ENCODE measurements at places on chromosomes 12 and 14. TPM values are rescaled to one million over a fixed set of nuclear protein-coding genes. Genes with fewer than 3 reads are reported as not detected.

DNA sequence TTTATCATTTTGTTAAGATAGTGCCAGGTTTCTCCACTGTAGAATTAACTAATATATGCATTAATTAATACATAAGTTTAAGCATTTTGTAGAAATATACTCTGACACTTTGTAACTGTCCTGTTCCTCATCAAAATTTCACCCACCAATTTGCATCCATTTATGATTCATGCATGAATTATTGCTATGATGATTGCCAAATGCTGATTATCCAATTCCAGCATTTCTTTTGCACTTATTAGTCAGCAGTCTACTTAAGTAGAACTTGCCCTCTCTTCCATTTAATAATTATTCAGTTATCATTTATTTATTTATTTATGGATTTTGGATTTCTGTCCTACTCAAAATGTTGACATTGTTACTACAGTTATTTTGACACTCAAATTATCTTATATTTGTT lies 72.2 kb downstream of the SLC6A15 start:
- DNase-seq: no peak
- no peaks in the 10 kb centered on the region for H3K27me3 ChIP-seq
- no peak overlapping the region for H3K4me3 ChIP-seq
- no peaks in the 10 kb centered on the region for H3K36me3 ChIP-seq

GRCh38 chr14:55440385-55440784 lies at the start of gene TBPL2:
TBPL2 (minus strand) TSS chr14:55440616; CDS start chr14:55440449, 167 bp downstream.
- no peaks in the 10 kb centered on the region for H3K27me3 ChIP-seq
- no peaks in the 10 kb centered on the region for H3K36me3 ChIP-seq
- DNase-seq: no peak
- no peak within 1 kb of the TSS for H3K4me3 ChIP-seq
- no peaks in the 10 kb centered on the region for H3K4me1 ChIP-seq
- no peak within 1 kb of the TSS for H3K27ac ChIP-seq

DNA sequence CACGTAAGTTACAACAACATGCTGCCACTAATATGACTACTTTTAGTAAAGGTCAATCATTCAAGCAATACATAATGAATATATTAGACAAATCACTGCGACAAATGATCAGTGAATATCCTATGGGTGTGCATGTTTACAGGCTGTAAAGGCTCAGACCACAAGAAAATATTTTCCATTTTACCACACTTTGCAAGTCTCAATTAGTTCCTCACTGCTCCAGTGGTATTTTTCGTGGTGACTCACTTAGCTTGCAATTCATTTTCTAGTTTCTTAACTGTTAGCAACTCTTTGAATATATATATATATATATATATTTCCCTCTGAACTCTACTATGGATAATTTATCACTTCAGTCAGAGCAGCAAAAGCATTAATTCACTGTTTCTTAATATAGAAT lies 96.9 kb downstream of the EML5 start:
- no peak overlapping the region for H3K4me3 ChIP-seq
- peaks cover 3% of the 10 kb centered on the region for H3K27me3 ChIP-seq
- H3K4me1 ChIP-seq: no peaks in the 10 kb centered on the region
- H3K36me3 ChIP-seq: no peaks in the 10 kb centered on the region
- DNase-seq: no peak
- no peak overlapping the region for H3K27ac ChIP-seq

DNA sequence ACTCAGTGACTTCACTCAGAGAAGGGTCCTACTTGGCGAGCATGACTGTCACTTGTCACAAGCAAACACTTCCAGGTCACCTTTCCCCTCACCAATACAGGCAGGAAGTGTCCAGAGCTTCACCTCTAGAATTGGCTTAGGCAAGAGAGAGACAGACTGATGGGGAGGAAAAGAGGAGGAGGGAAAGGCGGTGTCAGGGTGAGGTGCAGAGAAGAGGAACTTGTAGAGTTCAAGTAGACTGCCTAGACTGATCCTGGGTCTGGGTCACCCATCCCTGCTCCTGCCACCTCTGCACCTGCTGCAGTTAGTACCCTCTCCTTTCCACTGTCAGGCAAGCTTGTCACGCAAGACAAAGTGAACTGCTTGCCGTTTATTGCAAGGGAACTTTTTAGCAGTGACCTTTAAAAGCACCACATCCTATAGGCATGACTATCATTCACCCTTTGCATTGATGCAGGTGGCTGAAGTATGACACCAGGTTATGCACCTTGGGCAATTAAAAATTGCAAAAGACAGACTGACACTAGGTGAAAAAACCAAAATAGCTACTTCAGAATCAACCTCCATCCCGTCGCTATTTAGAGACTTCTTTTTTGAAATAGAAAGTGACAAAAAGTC lies 292.4 kb downstream of the SYT1 start:
- H3K4me3 ChIP-seq: no peak overlapping the region
- DNase-seq: no peak
- H3K27me3 ChIP-seq: no peaks in the 10 kb centered on the region
- peaks cover 7% of the 10 kb centered on the region for H3K4me1 ChIP-seq
- H3K36me3 ChIP-seq: no peaks in the 10 kb centered on the region

DNA sequence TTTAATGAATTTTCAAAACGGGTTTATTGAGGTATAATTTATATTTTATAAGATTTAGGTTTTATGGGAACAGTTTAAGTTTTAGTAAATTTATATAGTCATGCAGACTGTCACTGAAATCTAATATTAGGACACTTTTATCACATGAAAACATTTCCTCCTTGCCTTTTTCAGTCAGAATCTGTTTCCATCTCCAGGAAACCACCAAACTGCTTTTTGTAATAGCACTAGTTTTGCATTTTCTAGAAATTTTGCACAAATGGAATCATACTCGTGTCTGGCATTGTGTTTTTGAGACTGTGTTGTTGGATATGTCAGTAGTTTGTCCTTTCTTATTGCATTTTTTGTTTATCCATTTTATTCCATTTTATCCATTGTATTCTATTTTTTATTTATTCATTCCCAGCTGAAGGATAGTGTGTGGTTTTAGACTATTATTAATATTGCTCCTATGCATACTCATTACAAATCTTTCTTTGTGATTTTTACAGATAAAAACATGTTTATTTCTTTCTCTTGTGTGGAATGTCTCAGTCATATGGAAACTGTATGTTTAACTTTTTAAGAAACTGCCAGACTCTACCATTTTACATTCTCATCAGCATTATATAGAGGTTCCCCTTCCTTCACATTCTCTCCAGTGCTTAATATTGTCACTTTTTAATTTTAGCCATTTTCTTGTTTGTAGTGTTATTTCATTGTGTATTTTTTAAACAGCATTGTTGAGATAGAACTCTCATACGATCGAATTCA lies 26.5 kb downstream of the PALS1 start:
- H3K4me3 ChIP-seq: no peak overlapping the region
- H3K27ac ChIP-seq: no peak overlapping the region
- no peaks in the 10 kb centered on the region for H3K36me3 ChIP-seq
- H3K4me1 ChIP-seq: peaks cover 15% of the 10 kb centered on the region
- H3K27me3 ChIP-seq: no peaks in the 10 kb centered on the region

- H3K27ac ChIP-seq: no peak overlapping the region
- DNase-seq: no peak
- no peaks in the 10 kb centered on the region for H3K4me1 ChIP-seq
Measured at GRCh38 chr14:65461730-65462129, 49.2 kb downstream of the FUT8 start.

- H3K27me3 ChIP-seq: no peaks in the 10 kb centered on the region
- H3K27ac ChIP-seq: no peak overlapping the region
- no peak overlapping the region for H3K4me3 ChIP-seq
- peak; percentile 95 for DNase-seq
Measured at GRCh38 chr12:124087266-124088051, 114.4 kb downstream of the ZNF664 start.

DNA sequence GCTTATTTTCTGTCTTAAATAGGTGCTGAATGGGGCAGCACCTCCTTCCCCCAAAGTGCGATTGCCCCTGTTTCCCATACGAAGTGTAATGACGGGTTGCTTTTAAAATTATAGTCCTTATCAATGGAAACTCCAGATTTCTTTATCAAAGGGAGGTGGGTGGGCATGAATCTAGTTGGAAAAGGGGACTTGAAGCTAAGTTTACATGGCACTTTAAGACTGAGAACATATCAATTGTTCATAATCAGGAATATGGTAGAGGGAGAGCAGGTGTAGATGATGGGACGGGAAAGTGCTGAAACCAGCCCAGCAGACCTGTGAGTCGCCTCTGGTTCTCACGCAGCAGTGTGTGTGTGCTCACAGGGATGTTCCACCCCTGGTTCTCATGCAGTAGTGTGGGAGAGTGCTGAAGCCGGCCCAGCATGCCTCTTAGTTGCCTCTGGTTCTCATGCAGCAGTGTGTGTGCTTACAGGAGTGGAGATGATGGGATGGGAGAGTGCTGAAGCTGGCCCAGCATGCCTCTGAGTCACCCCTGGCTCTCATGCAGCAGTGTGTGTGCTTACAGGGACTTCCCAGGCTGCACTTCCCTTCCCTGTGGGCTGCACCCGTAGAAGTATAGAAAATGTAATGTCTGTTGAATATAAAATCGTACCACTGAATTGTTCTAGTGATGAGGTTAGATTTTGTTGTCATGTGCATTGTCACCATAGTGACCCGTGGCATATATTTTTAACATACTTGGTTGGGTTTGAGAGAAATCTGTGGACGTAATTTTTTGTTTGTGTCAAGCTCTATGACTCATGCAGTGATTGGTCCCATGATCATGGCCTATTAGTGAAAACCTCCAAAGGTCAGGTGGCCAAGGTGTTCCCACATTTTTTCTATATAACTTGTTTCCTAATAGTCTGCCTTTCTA lies 51.6 kb downstream of the GPATCH2L start:
- no peak overlapping the region for H3K27ac ChIP-seq
- no peaks in the 10 kb centered on the region for H3K27me3 ChIP-seq
- no peak overlapping the region for H3K4me3 ChIP-seq
- no peak for DNase-seq

- no peaks in the 10 kb centered on the region for H3K36me3 ChIP-seq
- H3K4me1 ChIP-seq: no peaks in the 10 kb centered on the region
- no peak overlapping the region for H3K27ac ChIP-seq
- no peaks in the 10 kb centered on the region for H3K27me3 ChIP-seq
Measured at GRCh38 chr14:59895721-59896120, 24.2 kb upstream of the LRRC9 start.

MVK gene
- 42.6 TPM for total RNA-seq

GRCh38 chr12:57107456-57108155 lies 3.6 kb downstream of the STAT6 start:
- no peak for DNase-seq
- no peaks in the 10 kb centered on the region for H3K27me3 ChIP-seq
- H3K4me1 ChIP-seq: no peaks in the 10 kb centered on the region
- peak overlapping the region; percentile 28 for H3K27ac ChIP-seq
- peaks cover 30% of the 10 kb centered on the region for H3K36me3 ChIP-seq
- no peak overlapping the region for H3K4me3 ChIP-seq

LRTM2 gene
- not detected for total RNA-seq

GRCh38 chr12:16184681-16185080 lies 92.8 kb downstream of the SLC15A5 start:
- no peak overlapping the region for H3K4me3 ChIP-seq
- no peaks in the 10 kb centered on the region for H3K27me3 ChIP-seq
- H3K36me3 ChIP-seq: no peaks in the 10 kb centered on the region
- H3K27ac ChIP-seq: no peak overlapping the region

- peaks cover 3% of the 10 kb centered on the region for H3K4me1 ChIP-seq
- H3K27ac ChIP-seq: peak overlapping the region; percentile 91
- DNase-seq: no peak
- no peaks in the 10 kb centered on the region for H3K27me3 ChIP-seq
- no peaks in the 10 kb centered on the region for H3K36me3 ChIP-seq
- H3K4me3 ChIP-seq: peak overlapping the region; percentile 97
Measured at GRCh38 chr12:123233505-123234308, 471 bp downstream of the MTRFR start.

- no peaks in the 10 kb centered on the region for H3K27me3 ChIP-seq
- no peaks in the 10 kb centered on the region for H3K36me3 ChIP-seq
- peak overlapping the region; percentile 57 for H3K27ac ChIP-seq
- H3K4me3 ChIP-seq: no peak overlapping the region
- DNase-seq: peak; percentile 91
- peaks cover 60% of the 10 kb centered on the region for H3K4me1 ChIP-seq
Measured at GRCh38 chr12:57837864-57838562, 8.5 kb downstream of the CTDSP2 start.

DNA sequence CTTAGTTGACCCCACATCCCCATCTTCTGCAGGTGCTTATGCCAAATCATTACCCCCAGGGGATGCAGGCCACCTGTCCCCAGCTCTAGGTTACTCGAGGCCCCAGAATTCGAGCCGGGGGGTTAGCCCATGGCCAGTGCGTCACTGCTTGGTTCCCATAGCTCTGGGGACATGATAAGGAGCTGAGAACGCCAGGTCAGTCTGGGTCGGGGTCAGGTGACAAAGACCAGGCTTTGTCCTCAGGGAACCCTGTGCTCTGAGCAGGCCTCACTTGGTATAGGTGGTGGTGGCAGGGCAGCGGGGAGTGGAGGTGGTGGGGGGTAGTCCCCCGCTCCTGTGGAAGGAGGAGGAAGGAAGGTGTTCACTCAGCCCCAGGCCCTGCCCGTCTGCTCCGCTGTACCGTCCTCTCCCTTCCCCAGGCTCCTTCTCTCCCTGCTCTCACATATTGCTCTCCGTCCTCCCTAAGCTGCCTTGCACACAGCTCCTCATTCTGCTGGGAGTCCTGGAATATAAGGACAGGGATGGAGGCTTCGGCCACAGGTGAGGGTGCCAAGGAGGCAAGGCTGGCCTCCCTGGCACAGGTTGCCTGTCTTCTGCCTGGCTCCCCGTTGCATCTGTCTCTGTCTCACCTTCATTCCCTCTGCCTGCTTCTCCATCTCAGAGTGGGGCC lies 2.0 kb upstream of the MYH6 start:
- no peaks in the 10 kb centered on the region for H3K36me3 ChIP-seq
- H3K4me1 ChIP-seq: no peaks in the 10 kb centered on the region
- no peaks in the 10 kb centered on the region for H3K27me3 ChIP-seq

SERPINA4 gene
- 0.18 TPM for total RNA-seq

- H3K36me3 ChIP-seq: no peaks in the 10 kb centered on the region
- peak; percentile 78 for DNase-seq
- H3K4me3 ChIP-seq: no peak overlapping the region
- no peak overlapping the region for H3K27ac ChIP-seq
- peaks cover 3% of the 10 kb centered on the region for H3K4me1 ChIP-seq
Measured at GRCh38 chr12:111298582-111299436, 70.1 kb downstream of the PHETA1 start.

TAS2R9 gene
- total RNA-seq: not detected

- H3K4me1 ChIP-seq: peaks cover under 1% of the 10 kb centered on the region
- no peaks in the 10 kb centered on the region for H3K36me3 ChIP-seq
- peak overlapping the region; percentile 34 for H3K27ac ChIP-seq
- DNase-seq: no peak
Measured at GRCh38 chr14:24329073-24329663, 5.7 kb downstream of the ADCY4 start.

ABCB9 gene
- total RNA-seq: 6.7 TPM

- H3K27ac ChIP-seq: no peak overlapping the region
- no peak for DNase-seq
- H3K4me3 ChIP-seq: no peak overlapping the region
- H3K27me3 ChIP-seq: no peaks in the 10 kb centered on the region
- H3K36me3 ChIP-seq: no peaks in the 10 kb centered on the region
Measured at GRCh38 chr12:99523853-99524252, 123.7 kb upstream of the GARIN6 start.

- DNase-seq: no peak
- H3K27ac ChIP-seq: no peak overlapping the region
- no peak overlapping the region for H3K4me3 ChIP-seq
- no peaks in the 10 kb centered on the region for H3K4me1 ChIP-seq
Measured at GRCh38 chr12:58969237-58969636, 48.9 kb upstream of the LRIG3 start.

GRCh38 chr12:868722-869121 lies 80.8 kb downstream of the RAD52 start:
- no peak for DNase-seq
- H3K4me3 ChIP-seq: no peak overlapping the region
- no peaks in the 10 kb centered on the region for H3K27me3 ChIP-seq
- no peak overlapping the region for H3K27ac ChIP-seq
- H3K4me1 ChIP-seq: no peaks in the 10 kb centered on the region

- H3K27me3 ChIP-seq: no peaks in the 10 kb centered on the region
- no peak overlapping the region for H3K27ac ChIP-seq
- H3K4me3 ChIP-seq: no peak overlapping the region
- DNase-seq: no peak
Measured at GRCh38 chr12:31491241-31491794, 99.6 kb downstream of the DENND5B start.

All from lung (tissue), 17 donors.